ENCODE measurements at places on chromosomes 3 and 15. TPM values are rescaled to one million over a fixed set of nuclear protein-coding genes. Genes with fewer than 3 reads are reported as not detected.

DNA sequence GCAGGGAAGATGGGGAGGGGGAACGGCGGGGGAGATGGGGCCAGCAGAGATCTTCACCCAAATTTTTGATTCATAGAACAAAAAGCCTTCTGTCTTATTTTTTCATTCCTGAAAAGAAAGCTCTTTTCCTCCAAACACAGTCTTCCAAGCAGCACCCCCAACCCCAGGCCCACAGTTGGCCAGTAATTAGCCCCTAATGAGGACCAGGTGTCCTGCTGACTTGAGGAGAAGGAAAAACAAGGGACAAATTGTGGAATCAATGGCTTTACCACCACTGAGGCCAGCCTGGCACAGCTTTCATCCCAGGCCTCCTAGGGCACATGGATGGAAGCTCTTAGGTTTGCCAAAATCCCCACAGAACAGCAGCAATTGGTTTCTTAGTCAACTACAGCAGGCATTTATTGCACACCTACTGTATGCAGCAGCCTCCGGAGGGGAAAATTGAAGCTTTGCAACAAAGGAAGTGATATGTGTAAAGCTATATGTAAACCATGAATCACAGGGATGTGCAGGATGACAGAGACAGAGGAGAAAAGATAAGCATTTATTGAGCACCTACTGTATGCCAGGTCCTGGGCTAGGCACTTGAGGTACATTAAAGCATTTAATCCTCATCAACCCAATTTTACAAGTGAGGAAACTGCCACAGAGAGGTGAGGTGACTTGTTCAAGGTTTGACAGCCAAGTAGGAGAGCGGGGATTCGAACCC is 199.5 kb downstream of the TBC1D2B start:
- no peak for DNase-seq

DNA sequence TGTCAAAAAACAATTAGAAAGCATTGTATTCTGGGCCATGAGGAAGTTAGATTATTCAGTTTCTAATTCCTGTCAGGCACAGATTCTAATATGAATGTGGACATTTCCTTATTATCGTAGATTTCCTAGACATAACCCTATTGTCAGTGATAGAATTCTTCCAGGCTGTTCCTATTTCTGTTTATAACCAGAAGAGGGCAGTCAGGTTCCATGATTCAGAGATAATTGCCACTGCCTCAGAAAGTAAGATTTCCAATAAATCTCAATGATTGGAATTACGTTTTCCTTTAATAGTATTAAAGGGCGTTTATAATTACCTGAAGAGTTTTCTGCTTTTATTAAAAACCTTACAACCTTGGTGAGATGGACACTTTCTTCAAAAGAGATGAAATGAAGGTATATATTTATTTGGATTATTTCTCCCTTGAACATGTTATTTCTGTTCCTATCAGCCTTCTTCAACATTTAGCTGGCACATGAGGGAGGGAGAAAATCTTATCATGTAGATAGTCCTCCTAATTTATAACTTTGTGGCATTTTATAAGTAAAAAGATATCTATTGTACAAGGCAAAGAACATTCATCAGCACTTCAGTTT is 439.2 kb downstream of the MCTP2 start:
- DNase-seq, result no peak

TICRR gene
- polyA plus RNA-seq, result 8.6 TPM

ILDR1 gene
- polyA plus RNA-seq, result 8.2 TPM

DNA sequence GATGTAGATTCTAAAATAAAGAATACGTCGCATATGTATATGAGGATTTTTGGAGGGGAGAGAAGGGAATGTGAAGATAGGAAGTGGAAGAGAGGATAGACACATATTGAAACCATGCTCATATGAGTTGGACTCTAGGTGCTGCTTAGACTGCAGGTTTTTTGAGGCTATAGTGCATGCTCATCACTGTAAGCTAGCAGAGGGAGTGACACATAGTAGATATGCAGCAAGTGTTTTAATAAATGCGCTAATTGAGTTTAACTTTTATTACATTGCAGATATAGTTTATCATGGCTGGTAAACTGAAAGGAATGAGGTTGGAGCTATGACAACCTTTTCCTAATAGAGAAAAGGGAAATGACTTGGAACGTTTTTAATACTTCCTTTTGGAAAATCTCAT is 7.7 kb downstream of the SEMA6D start:
- no peak for DNase-seq

GRCh38 chr3:142019794-142020320 is 129.5 kb downstream of the TFDP2 start:
- DNase-seq, result no peak

AHSG gene
- 3.1 TPM for polyA plus RNA-seq

TAGLN3 gene
- polyA plus RNA-seq, result 2.2 TPM

- DNase-seq, result no peak
Measured at GRCh38 chr3:165194511-165195240, 1.5 kb downstream of the SLITRK3 start.

- no peak for DNase-seq
Measured at GRCh38 chr3:115401851-115402501, 221.3 kb upstream of the GAP43 start.

GRCh38 chr3:139288266-139288821 is 55.5 kb upstream of the MRPS22 start:
- no peak for DNase-seq

GRCh38 chr3:184733971-184734608 is 22.2 kb upstream of the MAGEF1 start:
- DNase-seq, result no peak

SLC9C1 gene
- 0.58 TPM for polyA plus RNA-seq

TMEM212 gene
- not detected for polyA plus RNA-seq

- DNase-seq, result no peak
Measured at GRCh38 chr15:90872486-90873184, 4.2 kb downstream of the FURIN start.

- no peak for DNase-seq
Measured at GRCh38 chr15:39922462-39923092, 2.5 kb upstream of the GPR176 start.

- no peak for DNase-seq
Measured at GRCh38 chr3:115478359-115478758, 145.0 kb upstream of the GAP43 start.

CHRFAM7A gene
- 1.9 TPM for polyA plus RNA-seq

ZDHHC19 gene
- polyA plus RNA-seq, result 0.30 TPM

- DNase-seq, result no peak
Measured at GRCh38 chr3:24763393-24763792, 268.7 kb upstream of the THRB start.

GRCh38 chr15:60620708-60621107 is 141.8 kb upstream of the ICE2 start:
- DNase-seq, result no peak

STRIT1 gene
- polyA plus RNA-seq, result 3.3 TPM

DNA sequence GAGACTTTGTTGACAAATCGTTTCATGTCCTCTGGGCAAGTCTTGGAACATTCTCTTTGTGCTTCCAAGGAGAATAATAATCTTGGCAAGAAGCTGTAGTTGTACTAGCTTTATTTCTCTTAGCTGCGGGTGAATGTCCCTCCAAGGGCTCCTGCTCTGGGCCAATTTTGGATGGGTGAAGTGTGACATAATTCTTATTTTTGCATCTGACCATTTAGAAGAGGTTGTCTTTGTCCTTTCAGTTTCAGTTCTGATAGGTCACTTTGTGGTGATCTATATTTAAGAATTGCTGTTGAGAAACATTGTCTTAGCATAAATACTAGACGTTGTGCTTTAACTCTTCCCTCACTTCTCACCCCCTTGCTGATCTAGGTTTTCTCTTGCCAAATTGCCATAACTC is 164.8 kb upstream of the RORA start:
- no peak for DNase-seq

SKOR1 gene
- 0.45 TPM for polyA plus RNA-seq

DNA sequence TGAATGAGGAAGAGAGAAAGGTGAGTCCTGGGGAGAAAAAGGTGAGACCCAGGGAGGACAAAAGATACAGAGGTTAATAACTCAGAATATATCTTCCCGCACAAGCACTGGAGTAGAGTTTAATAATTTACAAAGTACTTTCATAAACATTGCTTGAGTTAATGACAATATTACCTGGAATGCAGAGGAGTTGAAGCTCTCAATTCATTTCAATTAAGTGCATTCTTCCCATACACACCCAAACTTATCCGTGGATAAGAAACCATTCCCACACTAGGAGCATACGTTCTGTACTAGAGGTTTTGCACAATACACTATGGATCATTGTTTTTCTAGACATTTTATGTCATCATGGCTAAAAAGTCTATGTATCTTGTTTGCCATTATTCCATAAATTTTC is 23.3 kb upstream of the KNG1 start:
- DNase-seq, result no peak

DNA sequence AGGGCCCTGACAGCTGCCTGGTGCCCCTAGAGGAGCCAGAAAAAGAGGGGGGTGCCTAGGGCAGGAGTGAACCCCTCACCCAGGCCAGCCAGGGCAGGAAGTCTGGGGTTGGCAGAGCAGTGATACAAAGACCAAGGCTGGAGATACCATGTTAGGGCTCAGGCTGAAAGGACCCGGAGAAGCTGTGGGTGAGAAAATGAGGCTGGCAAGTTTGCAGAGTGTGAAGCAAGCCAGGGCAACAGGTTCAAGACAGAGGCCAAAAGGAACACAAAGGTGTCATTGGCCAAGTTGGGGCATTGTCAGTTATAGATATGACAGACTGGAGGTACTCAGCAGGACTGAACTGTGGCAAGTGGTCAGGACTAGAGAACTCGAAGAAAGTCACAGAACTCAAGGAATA is 40.6 kb upstream of the IREB2 start:
- no peak for DNase-seq

DNA sequence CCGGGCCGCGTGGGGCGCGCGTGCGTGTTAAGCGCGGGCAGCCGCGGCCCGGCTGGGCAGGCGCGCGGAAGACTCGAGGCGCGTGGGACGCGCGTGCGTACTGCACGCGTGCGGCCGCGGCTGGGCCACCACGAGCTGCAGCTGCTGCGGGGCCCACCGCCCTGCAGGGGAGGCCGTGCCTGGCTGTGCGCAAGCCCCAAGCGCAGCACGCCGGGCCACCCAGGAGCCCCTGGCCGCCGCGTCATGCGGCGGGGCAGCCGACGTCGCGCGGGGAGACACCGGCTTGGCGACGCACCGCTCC is 590 bp upstream of the TRIM71 start:
- DNase-seq, result no peak

GRCh38 chr3:174270841-174271240 is 588.3 kb upstream of the NAALADL2 start:
- no peak for DNase-seq

ROPN1 gene
- 0.22 TPM for polyA plus RNA-seq

- DNase-seq, result no peak
Measured at GRCh38 chr3:182465301-182466185, 327.8 kb upstream of the ATP11B start.

DNA sequence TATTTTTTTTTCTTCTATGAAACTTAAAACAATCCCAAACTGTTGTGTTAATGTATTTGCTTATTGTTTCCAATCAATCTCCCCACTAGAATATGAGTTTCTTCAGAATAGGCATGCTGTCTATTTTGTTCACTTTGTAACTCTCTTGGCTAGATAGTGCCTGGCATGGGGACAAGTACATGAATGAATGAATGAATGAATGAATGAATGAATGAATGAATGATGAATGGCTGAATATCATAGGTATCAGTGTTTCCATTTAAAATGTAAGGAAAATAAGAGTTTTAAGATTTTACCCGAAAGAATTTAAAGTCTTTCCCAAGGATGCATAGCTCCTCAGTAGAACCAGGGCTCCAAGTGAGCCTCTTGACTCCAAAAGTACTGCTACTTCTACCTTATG is 294.9 kb upstream of the GADL1 start:
- no peak for DNase-seq

GRCh38 chr15:78130466-78131294 is 565 bp downstream of the CIB2 start:
- no peak for DNase-seq

AMT gene
- 36.3 TPM for polyA plus RNA-seq

DNA sequence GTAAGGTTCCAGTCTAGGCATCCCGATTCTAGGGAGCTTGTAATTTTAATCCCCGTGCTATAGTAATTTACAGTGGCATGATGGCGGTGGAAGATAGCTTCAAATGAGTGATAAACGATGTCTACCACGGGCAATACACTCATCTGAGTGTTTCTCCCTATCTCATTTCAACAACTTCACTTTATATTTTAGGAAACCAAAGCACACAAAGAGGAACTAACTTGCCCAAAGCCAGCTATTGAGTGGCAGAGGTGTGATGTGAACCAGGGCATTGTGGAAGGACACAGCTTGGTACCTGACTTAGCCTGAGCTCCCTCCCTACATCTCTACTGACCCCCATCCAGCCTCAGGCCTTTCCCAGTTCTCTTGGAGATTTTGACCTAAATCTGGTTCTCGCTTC is 16.9 kb upstream of the FILIP1L start:
- no peak for DNase-seq

Data from right renal pelvis (tissue), 4 donors.